ENCODE measurements at places on chromosomes 11 and 22. TPM values are rescaled to one million over a fixed set of nuclear protein-coding genes. Genes with fewer than 3 reads are reported as not detected.

Gene GCAT
- total RNA-seq, result 33.8 TPM

Gene CASP5
- total RNA-seq, result not detected

Gene OR51B5
- total RNA-seq, result not detected

Gene IGSF9B
- total RNA-seq, result 0.07 TPM

Gene BMAL1
- total RNA-seq, result 13.5 TPM

Gene GAB4
- not detected for total RNA-seq

Gene CHST1
- 26.0 TPM for total RNA-seq

Gene MRGPRX4
- not detected for total RNA-seq

Gene NAALAD2
- total RNA-seq, result 0.21 TPM

Gene RASGRP2
- 0.53 TPM for total RNA-seq

Gene MTA2
- 269 TPM for total RNA-seq

Gene LRRC56
- 0.46 TPM for total RNA-seq

Gene ANKK1
- total RNA-seq, result 0.07 TPM
